ENCODE measurements at places on chromosomes 3 and 15.

GRCh38 chr15:57607570-57608000 is 15.9 kb downstream of the MYZAP start:
- DNase-seq: no peak

DNA sequence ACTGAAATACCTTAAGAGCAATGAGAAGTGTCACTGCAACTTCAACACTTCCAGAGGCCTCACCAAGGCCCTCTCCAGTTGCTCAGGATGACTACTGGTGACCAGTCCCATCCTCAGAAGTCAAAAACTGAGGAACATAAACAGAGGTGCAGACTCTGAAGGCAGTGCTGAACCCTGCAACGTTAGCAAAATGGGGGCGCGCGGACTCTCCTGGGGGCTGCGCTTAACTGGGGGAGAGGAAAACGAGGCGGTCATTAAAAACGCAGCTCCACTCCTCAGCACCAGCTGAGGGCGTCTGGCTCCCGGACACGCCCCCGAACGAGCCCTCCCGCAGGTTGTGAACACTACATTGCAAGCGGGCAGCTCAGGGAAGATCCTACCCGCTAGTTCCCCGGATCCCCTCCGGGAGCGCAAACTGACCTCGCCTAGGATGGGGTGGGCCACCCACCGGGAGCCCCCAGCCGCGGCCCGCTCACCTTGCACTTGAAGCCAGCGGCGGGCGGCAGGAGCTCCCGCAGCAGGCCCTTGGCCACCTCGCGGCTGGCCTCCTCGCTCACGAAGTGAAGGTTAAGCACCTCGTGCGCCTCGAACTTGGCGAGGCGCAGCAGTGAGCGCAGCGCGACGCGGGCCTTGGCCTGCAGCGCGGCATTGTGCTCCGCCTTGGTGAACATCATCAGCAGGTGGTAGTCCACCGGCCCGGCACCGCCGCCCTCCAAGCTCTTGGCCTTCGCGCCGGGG is 711 bp downstream of the XXYLT1 start:
- peak; percentile 39 for DNase-seq

DNA sequence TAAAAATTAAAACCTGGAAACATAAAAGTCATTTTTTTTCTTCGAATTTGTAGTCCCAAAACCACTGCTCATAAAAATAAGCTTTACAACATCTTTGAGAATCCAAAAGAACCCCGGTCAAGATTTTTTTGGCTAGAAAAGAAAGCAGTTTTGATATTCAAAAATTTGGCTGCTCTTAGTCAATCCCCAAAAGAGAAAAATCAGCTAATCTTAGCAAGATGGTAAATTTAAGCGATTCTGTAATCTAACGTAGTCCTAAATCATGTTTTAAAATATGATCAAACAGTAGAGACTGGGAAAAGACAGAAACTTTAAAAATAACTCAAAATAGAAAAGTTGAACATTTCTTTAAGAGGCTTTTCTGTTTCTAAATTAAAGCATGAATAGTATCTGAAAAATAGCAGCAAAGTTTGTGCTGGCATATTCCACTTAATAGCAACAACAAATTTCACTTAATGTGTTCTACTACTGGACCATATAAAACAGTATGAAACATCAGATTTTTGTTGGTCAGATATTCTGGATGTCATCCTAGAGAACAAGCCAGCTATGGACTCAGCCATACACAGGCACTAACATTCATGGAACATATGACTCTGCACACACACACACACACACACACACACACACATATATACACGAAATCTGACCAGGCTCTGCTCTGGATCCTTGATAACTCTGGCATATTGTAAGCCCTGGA is 19.1 kb upstream of the NR2F2 start:
- no peak for DNase-seq

DNA sequence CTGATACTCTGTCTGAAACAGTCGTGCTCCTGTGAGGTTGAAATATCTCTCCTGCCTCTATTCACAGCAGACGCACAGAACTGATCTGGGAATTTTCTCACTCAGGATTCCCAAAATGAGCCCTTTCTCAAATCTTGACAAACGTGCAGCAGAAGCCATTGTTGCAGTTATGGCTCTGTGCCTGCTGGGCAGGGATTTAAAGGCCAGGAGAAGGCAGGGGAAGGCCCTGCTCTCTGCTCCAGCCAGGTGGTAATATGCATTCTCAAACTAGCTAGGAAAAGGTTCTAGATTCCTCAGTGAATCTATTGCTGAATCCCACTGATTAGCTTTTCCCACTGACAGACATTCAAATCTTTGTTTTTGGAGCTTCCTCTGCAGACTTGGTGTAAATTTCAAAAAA is 2.2 kb downstream of the MINAR1 start:
- DNase-seq: no peak

- no peak for DNase-seq
Observed at GRCh38 chr15:100932676-100933348, 13.7 kb downstream of the LRRK1 start.

DNA sequence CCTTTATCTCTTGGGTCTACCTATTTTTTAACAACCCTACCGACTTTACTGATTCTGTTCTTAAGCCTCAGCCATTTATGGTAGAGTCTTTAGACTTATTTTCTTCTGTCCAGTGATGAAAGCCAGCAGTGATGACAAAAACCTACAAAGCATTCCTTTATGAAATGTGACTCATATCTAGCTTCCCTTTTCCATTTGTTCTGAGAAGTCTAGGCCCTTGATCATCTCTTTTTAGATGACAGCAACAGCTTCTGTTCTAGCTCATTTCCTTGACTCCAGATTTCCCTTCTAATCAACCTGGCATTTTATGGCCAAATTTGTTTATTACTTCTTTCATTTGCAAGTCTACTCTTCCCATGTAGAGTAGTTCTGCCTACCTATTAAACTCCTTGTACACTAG is 36.1 kb downstream of the CFAP44 start:
- DNase-seq: no peak

- no peak for DNase-seq
Observed at GRCh38 chr15:85718271-85718971, 76.3 kb downstream of the KLHL25 start.

GRCh38 chr3:151282921-151283320 is 4.6 kb upstream of the P2RY14 start:
- peak; percentile 69 for DNase-seq

GRCh38 chr3:97821774-97822358 is at the start of gene CRYBG3:
Gene CRYBG3 (plus strand): TSS chr3:97822011. CDS start chr3:97822207, 196 bp downstream.
- peak; percentile 85 for DNase-seq

DNA sequence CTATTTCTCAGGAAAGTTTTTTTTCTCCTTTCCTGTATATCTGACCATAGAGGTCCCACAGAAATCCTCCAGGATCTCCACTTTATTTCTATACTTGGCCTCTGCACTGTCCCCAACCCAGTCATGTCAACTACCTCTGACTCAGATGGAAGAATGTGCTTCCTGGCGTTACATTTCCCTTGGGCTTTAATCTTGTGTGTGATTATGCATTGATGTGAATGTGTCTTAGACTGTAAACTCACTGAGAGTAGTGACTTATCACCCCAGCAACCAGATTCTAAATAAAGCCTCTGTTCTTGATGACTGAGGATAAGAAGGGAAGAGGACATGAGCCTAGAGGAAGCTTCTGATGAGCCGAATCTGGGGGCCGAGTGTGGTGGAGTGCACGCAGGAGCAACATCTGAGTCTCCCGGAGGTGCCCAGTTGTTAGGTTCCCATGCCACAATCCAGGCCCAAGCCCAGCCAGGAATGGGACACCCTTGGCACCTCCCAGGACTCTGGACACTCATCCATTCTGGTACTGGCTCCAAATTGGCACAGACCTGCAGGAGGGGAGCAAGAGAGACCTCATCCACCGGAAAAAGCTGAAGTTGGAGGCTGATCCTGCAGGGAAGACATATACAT is 32.1 kb upstream of the HEG1 start:
- no peak for DNase-seq

DNA sequence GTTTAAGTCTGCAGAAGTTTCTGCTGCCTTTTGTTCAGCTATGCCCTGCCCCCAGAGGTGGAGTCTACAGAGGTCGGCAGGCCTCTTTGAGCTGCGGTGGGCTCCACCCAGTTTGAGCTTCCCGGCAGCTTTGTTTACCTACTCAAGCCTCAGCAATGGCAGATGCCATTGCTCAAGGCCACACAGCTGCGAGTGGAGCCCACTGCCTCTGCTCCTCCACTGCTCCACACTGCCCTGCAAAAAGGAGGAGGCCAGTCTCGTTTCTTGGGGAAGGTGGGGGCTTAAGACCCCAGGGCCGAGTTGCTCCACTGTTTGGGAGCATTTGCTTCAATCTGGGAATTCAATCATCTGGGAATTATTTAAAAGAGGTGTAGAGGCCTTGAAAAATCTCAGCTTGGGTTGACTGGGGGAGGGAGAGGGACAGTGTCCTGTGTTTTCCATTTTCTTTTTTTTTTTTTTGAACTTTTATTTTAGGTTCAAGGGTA is 144.6 kb upstream of the MEF2A start:
- no peak for DNase-seq

DNA sequence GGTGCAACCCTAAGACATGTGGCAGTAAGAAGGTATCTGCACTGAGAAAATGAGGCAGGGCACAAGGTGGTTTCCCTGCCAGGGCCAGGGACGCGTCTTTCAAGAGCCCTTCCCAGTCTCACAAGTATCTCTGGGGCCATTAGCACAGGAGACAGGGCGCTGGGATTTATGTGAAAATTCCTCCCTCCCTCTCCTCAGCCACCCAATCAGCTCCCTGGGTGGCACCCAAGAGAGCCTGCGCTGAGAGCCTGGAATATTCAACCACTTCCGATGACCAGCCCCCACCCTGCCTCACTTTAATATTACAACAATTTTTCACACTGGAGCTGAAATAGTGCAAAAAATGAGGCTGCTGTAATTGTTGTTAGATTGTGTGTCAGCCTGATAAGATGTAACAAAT is 26.1 kb downstream of the SEC61A1 start:
- no peak for DNase-seq

GRCh38 chr3:128390867-128391266 is 75.8 kb downstream of the DNAJB8 start:
- no peak for DNase-seq

DNA sequence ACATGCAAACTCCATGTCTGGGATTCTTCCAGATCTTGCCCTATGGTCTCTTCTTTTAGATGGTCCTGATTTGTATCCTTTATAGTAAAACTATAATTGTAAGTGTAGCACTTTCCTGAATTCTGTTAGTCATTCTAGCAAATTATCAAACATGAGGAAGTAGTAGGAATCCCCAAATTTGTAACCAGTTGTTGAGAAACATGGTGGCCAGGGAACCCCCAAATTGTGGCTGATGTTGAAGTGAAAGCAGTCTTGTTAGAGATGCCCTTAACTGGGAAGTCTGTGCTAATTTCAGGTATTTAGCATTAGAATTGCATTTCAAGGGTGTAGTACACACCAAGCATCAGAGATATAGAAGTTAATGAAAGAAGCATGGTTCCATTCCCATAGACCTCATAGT is 180.4 kb upstream of the STT3B start:
- DNase-seq: no peak

DNA sequence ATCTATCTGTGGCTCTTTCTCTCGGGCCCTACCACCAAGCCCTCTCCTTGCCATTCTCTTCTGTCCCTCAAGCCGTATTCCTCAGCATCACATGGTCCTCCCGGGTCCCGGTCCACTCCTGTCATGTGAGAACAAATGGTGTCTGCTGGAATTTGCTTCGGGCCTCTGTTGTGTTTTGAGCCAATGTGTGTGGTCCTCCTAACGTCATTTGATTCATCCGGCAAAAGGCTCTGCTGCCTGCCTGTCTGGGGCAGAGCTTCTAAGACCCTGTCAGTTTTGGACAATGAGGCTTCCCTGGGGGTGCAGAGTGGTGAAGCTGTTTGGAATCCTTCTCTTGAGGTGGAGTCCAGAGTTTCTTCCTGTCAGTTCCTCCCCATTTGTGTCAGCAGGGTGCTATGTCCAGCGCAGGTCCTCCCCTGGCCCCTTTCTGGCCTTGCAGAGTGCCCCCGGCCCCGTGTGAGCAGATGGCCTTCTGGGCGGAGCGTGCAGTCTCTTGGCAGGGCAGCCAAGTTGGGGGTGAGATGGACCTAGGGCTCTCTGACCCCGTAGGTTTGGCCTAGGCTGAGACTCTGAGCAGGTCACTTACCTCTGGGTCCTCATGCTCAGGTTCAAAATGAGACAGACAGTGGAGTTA is 93.6 kb downstream of the APBA2 start:
- DNase-seq: no peak

GRCh38 chr15:90419738-90420406 is 31.8 kb downstream of the IQGAP1 start:
- peak; percentile 91 for DNase-seq

DNA sequence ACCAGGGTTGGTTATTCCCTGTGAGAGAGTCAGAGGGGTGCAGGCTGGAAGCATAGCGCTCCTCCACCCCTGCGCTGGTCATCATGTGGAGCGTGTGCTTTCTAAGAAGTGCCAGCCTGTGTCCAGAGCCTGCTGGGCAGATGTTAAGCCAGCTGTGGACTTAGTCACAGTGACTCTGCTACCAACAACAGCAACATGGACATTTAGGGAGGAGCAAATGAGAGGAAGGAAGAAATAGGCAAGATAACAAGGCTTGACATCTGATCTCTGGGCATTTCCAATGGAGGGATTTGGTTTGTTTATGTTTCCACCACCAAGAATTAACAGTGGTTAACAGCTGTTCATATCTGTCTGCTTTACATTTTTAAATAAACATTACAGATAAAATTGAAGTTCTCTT is 36.4 kb upstream of the MYZAP start:
- no peak for DNase-seq

DNA sequence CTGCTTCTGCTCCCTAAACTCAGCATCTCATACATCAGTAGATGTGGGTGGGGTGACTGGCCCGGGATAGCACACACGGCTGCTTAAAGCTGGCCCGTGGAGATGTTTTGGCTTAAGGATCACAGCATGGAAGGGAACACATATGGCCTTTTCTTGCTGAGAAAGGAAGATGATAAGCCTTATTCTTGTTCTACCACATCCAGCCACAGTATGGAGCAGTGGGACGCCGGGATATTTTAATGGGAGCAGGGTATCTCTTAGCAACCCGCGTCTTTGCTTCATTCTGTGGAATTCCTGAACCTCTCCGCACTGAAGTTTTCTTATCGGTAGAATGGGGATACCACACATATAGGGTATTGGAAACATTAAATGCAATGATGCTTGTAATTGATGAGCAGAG is 94.1 kb upstream of the PROK2 start:
- no peak for DNase-seq

GRCh38 chr3:54121414-54122323 is 683 bp upstream of the CACNA2D3 start:
- no peak for DNase-seq

DNA sequence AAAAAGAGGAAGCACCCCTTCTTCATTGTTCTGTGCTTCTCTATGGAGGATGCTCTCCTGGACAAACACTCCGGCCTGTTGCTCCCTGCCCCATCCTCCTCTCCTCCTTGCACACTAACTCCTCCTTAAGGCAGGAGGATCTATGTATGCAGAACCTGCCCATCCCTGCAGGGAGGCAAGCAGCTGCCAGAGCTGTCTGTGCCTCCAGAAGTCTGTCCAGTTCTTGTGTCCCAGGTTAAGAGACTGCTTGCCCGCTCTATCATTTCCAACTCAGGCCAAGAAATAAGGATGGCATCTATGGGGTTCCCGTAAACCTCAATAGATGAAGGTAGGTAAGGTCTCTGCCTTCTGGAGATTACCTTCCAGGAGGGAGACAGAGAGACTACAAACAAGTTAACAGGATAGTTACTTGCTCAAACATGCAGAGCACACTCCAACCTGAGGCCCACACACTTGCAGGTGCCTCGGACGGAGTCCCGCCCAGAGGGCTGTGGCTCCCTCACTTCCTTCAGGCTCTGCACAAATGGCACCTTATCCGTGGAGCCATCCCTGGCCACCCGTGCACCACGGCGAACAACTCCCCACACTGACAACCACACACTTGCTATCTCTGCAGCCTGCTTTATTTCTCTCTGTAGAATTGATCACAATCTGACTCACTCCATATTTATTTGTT is 6.9 kb downstream of the XXYLT1 start:
- DNase-seq: no peak

Data from activated CD4-positive, alpha-beta T cell treated with anti-CD3 and anti-CD28 coated beads, Interleukin-2, Interleukin-4, amounts not matched to agents 100 ng/mL and 50 ng/mL, durations not matched to agents 16 hours and 8 hours (primary cell).